Islet precursor cell (in vitro differentiated cells): ENCODE measurements at places on chromosomes 7 and 10.
A peak's percentile ranks its signal among the peaks of the same experiment; 100 is the strongest.

- no peak for DNase-seq
Observed at GRCh38 chr7:112362053-112362650, 88.1 kb upstream of the IFRD1 start.

- no peak for DNase-seq
Observed at GRCh38 chr10:120431251-120431651, 25.8 kb upstream of the PLPP4 start.

- no peak for DNase-seq
Observed at GRCh38 chr7:20299647-20300312, 30.9 kb upstream of the ITGB8 start.

GRCh38 chr7:115968596-115968995, 62.0 kb downstream of the TFEC start:
- no peak for DNase-seq

DNA sequence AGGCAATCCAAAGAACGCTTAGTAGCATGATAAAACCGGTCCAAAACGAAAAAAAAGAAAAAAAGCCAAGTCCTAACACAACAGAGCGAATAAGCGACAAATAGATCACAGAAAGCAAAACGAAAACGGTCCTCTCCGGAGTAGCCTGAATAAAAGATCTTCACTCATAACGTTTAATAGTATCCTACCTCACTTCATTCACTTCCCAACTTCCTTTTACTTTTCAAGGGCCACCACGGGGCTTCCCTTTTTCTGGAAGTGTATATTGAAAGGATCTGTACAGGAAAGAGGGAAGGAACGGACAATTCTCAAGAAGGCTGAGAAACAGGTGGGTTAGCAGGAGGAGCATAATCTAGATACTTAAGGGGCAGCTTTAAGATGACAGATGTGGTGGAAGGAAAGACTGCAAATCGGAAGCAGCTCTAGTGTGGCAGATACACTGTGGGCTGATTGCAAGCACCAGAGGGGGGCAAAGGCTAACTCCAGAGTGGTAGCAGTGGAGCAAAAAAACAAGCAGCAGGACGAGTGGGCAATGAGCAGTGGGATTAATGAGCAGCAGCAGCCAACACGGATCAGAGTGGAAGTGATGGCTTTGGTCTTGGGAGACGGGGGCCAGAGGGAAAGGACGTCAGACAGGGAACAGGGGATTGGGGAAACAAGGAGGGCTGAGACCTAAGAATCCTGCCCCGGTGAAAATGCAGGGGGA, 866 bp downstream of the CNOT4 start:
- DNase-seq = peak; percentile 63

DNA sequence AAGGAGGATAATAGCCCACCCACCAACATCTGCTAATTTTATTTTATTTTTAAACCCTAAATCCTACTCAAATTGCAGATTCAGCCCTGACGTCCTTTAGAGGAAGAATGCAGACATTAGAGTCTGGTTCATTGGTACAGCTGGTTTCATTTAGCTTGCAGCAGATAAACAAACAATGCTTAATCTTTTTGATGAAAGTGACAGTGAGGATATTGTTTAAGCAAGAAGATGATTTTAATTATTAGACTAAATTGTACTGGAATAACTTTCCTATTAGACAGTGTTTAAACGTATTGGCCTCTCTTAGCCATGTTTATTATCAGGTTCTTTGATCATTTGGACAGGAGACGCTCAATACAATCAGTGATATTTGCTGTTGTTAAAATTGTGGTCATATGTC, 164.8 kb downstream of the CDK14 start:
- DNase-seq = no peak

GRCh38 chr7:128447941-128448564, 7.6 kb upstream of the HILPDA start:
- DNase-seq = peak; percentile 24

- DNase-seq = peak; percentile 84
Observed at GRCh38 chr10:43026039-43026973, 50.6 kb upstream of the RET start.

DNA sequence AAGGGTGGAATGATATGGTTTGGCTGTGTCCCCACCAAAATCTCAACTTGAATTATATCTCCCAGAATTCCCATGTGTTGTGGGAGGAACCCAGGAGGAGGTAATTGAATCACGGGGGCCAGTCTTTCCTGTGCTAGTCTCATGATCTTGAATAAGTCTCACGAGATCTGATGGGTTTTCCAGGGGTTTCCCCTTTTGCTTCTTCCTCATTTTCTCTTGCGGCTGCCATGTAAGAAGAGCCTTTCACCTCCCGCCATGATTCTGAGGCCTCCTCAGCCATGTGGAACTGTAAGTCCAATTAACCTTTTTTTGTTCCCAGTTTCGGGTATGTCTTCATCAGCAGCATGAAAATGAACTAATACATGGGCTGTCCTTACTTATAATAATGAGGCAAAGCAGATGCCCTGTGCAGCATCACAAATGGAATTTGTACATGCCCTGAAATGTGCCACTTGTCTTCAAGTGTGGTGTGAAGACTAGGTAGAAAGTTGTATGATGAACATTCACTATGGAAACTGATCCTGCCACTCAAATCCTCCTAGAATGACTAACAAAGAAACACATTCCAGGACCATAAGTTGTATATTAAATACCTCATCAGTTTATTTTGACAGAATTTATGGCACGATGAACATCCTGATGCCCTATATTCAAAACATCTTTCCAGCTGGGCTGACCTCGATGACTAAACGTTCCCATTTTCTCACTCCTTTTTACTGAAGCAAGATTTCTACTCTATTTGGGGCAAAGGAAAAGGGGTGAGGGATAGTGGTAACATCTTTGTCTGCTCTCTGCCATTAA, 122.8 kb upstream of the CTTNBP2 start:
- DNase-seq = no peak

DNA sequence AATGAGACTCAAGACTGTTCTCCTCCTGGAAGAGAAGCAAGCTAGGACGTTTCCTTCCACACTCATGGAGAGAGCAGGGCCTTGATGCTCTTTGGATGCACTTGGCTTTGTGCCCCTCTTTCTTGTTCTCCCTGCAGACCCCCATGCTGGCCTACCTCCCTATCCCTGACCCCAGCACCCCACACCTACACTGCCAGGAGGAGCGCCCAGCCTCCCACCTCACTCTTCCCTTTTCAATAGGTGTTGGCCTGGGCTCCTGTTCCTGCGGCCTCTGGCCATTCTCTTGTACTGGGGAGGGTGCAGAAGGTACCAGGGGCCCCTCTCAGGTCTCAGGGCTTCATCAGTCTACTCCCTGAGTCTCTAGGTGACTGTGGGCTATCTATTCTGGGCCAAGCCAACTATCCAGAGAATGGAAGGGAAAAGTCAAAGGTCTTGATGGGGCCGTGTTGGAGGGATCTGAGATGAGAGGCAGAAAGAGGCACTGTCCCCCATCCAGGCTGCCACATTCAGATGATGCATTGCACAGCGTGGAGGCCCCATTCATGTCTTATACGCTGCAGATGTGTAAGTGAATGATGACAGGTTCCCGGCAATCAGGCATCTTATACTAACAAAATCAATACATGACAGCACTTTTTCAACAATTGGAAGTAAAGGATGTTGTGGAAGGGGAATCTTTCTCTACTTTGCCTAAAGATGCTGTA, 32.7 kb upstream of the LOXL4 start:
- peak; percentile 32 for DNase-seq

DNA sequence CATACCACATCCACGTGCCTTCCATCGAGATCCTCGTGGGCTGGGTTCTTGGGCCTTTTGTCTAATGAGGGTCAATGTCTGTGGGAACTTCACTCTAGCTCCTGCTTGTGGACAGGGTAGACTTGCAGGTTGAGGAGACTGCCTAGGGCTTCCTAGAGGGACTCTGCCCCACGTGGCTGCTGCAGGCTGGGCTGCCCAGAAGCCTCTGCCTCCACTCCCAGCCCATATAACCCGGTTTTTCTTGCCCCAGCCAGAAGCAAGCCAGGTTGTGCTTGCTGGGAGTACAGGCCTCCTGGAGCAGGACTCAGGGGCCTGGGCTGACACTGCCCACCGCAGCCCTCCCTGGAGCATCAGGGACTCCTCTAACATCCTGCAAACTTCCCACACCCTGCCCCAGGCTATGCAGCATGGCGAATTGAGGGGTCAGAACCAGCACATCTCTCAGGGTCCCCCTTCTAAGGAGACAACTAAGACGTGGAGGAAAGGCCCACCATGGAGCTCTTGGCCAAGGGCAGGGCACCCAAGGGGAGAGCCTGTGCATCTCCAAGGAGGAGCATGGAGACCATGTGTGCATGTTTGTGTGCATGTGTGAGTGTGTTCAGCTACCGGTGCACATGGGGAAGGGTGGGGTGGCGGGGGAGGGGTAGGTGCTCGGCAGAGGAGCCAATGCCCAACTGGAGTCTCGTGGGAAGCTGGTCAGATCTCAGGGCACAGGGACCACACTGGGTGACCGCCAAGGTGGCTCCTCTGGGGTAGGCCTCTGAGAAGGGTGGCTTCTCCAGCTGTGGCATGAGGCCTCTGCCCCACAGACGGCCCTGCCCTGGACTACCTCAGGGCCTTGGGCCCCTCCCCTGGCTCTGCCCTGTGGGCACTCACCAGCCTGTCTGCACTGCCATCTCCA, 62.6 kb downstream of the RASGEF1A start:
- DNase-seq = peak; percentile 66

DNA sequence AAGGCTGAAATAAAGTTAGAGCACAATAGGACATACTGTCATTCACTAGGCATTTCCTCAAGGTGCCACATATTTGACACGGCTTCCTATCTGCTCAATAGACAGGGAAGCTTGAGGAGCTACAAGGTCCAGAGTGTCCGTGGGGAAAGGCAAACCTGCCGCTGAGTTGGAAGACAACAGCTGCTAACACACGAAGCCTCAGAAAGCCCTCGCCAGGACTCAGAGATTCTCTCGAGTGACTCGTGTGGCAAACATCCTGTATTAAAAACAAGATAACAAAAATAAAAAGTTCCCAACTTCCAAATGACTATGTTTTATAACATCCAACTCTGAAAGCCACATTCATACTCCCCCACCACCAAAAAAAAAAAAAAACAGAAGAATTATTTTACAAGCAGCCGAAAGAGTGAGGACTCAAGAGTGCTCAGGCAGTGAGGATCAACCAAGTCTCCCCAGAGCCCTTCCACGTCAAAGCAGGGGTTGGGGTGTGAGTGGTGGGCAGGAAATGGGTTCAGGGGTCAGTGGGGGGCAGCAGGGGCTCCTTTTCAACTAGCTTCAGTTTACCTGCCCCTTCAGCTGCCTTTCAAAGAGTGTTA, 67.6 kb downstream of the STK17A start:
- DNase-seq = peak; percentile 67

DNA sequence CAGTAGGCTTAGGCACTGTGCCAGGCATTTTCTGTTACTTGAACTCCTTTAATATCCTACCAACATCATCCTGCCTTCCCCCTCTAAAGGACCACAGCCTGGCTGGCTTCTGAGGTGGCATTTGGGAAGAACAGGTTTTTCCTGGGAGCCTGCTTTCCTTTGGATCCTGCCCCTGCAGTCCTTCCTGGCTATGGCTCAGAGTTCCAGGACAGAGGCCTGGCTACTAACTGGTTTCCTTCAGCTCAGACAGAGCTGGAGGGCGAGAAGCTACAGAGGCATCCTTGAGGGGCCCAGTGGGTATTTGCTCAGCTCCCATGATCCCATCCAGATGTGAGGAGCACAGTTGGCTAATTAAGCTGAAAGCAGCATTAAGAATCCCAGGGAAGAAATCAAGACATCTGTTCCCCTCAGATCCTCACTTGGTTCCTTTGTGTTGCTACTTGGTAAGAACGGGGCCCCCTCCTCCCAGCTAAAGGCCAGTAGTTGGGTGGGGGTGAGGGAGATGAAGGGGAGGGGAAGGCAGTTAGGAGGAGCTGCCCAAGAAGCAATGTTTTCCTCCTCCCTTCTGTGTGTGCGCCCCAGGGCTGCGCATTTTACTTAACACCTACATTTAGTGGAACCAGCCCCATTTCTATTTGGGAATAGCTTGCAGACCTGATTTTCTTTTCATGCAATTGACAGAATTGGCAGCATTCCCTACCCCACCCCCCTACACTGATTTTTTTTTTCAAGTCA, 142.6 kb upstream of the SORCS3 start:
- DNase-seq = peak; percentile 87

DNA sequence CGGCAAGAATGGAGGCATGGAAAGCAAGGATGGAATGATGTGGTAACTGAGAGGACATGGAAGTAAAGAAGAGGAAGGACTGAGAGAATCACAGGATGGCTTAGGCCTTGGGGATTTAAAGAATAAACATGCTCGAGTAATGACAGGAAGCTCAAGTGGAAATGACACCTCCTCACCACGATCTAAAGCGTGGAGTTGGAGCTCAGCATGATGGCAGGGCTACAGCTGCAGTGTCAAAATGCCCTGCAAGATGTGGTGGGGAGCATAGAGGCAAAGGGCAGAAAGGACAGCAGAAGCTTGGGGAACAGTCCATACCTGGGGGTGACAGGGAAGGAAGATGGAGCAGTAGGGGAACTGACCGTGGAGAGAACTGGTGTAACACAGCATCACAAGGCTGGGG, 229.5 kb upstream of the PLXNA4 start:
- no peak for DNase-seq

DNA sequence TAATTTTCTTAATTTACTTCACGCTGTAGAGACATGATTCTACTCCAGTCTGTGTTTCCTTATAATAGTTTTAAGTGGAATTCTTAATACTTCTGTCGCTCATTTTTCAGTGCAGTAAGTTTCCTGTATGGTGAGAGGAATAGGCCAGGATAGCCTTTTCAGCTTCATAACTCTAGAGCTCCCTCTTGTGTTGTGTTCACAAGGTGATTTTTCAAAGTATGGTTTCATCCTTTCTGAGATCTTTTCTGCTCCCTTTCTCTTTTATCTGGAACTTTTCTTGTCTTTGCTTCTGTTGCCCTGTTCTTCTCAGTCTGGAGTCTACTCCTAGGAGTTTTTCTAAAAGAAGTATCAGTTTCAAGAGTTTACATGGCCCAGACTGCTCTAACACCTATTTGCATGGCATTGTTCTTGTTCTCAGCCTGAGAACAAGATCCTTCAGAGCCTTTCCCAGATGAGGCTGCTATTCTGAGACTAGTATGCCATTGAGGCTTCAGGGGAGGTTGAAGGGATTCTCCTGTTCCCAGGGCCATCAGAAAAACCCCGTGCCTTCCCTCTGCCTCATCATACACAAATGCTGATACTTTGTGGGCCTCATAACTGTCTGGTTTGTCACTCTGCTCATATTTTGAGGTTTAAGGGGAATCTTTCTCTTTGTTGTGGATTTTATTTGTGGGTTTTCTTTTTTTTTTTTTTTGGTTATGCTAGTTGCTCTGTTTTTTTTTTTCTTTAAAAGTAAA, 21.8 kb downstream of the NET1 start:
- no peak for DNase-seq

- peak; percentile 12 for DNase-seq
Observed at GRCh38 chr7:73817121-73817520, 13.7 kb upstream of the CLDN4 start.
